Activated T-helper 9 cell treated with anti-CD3 and anti-CD28 coated beads, Interleukin-2, amount 50 U/mL, for 16 hours (primary cell): ENCODE measurements at places on chromosomes 11 and 22.

GRCh38 chr11:74749127-74749964 is 697 bp downstream of the RNF169 start:
- peak; percentile 32 for DNase-seq

- DNase-seq, result no peak
These were observed 462.5 kb downstream of the AASDHPPT start for GRCh38 chr11:106540001-106540400.

DNA sequence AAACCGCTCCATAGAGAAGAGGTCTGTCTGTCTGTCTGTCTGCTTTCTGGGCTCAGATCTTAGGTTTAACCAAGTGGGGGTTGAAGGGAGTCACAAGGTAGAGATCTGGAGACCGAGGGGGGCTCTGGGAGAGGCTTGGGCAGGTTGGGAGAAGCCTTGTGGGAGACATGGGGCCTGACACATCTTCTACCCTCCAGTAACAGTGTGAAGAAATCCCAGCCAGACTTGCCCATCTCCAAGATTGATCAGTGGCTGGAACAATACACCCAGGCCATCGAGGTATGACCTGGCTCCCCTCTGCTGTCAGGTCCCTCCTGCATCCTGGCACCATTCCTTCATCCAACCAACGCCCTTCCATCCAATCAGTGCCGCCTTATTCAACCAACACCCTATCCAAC is 7.4 kb downstream of the PRR33 start:
- no peak for DNase-seq

- DNase-seq, result no peak
These were observed 915 bp upstream of the SREBF2 start for GRCh38 chr22:41831828-41832552.

DNA sequence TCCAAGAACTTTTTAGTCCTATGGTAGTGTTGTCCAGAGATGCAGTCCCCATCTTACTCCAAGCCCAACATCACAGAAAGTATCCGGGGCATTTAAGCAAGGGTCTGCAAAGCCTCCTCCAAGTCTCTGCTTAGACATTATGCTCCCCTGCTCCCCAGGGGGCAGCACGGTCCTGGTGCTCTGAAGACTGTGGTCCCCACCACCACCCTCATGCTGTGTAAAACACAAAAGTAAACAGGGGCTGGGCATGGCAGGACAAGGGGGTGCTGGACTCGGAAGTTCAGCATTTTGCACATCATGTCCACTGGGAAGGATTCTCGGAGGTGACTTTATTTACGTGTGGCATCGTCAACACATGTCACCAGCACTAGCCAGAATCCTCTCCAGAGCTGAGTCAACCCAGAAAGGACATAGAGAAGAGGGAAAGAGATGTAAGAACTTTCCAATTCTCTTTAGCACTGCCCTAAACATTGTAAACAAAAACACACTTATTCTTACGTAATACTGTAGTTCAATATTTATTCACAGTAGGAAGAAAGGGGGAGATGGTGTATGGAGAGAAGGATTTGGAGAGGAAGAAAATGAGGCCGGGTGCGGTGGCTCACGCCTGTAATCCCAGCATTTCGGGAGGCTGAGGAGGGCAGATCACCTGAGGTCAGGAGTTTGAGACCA is 37.7 kb downstream of the TCIRG1 start:
- no peak for DNase-seq

GRCh38 chr11:120827820-120828219 is 196.1 kb upstream of the TBCEL start:
- DNase-seq, result no peak

GRCh38 chr22:27212102-27212501 is 554.7 kb downstream of the MIAT start:
- no peak for DNase-seq

DNA sequence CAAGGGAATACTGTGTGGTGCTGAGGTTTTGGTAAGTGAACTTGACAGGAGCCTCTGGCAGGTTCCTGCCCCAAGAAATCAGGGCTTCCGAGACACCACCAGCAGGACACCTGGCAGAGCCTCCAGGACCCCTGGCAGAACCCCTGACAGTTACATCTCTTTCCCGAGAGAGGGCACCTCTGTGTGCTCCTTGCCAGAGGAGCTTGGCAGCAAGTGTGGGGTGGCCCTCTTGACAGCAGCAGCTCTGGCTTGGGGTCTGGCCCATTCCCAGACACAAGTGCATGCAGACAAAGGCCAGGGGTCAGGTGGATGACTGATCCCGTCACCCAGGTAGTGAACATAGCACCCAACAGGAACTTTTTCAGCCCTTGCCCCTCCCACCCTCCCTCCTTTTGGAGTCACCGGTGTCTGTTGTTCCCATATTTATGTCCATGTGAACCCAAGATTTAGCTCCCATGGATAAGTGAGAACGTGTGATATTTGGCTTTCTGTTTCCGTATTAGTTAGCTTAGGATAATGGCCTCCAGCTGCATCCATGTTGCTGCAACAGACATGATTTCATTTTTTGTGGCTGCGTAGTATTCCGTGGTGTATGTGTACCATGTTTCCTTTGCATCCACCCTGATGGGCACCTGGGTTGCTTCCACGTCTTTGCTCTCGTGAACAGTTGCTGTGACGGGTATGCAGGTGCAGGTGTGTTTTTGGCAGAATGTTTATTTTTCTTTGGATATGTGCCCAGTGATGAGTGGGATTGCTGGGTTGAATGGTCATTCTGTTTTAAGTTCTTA is 21.2 kb upstream of the OSBPL5 start:
- no peak for DNase-seq

GRCh38 chr11:21072558-21072957 is 403.2 kb downstream of the NELL1 start:
- no peak for DNase-seq

DNA sequence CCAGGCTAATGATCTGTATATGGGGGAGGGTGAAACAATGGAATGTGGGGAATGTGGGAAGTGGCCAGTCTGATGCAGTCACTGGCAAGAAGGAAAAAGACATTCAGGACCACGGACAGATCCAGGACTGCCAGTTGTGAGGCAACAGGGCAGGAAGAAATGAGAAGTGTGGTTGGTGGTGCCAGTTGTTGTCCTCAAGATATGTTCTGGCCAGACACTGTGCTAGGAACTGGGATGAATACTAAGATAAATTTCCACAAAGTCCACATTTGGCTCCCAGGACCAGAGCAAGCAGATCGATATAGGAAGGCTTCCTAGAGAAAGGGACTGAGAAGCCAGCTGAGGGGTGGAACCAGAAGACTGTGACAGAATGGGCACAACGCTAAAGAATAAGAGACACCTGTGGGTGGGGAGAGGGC is 6.8 kb upstream of the TPBGL start:
- DNase-seq, result no peak

DNA sequence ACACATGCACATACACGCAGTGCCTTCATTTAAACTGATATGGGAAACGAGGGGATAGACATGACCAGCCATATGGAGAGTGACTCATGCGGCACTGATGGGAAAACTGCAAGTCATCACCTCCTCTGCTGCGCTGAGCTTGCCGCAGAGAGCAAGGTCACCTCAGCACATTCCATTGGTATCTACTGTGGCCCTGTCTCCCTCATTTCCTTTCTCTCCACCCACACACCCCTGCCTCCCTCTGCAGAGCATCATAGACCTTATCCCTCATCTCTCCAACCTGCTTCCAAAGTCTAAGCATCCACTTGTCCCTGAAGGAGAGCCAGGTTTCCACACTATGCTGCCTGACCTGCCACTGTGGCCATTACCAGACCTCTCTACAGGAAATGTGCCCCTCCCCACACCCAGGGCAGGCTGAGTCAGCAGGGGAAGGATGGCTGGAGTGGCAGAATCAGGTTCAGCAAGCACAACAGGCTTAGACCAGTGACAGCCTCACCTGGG is 116.9 kb upstream of the SNX19 start:
- no peak for DNase-seq

DNA sequence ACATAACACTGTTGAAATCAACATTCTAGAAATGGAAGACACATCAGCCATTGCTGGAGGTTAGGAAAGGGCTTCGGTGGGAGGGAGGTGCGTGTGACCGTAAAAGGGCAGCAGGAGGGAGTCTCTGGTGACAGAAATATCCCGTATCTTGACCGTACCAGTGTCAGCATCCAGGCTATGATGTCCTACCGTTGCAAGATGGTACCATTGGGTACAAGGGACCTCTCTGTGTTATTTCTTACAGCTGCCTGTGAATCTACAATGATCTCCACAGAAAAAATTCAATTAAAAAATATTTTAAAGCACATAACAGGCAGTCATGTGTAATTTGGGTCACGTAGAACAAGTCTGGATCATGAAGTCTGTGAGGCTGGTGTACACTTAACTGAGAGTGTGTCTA is 27.4 kb upstream of the SEPTIN5 start:
- DNase-seq, result no peak

DNA sequence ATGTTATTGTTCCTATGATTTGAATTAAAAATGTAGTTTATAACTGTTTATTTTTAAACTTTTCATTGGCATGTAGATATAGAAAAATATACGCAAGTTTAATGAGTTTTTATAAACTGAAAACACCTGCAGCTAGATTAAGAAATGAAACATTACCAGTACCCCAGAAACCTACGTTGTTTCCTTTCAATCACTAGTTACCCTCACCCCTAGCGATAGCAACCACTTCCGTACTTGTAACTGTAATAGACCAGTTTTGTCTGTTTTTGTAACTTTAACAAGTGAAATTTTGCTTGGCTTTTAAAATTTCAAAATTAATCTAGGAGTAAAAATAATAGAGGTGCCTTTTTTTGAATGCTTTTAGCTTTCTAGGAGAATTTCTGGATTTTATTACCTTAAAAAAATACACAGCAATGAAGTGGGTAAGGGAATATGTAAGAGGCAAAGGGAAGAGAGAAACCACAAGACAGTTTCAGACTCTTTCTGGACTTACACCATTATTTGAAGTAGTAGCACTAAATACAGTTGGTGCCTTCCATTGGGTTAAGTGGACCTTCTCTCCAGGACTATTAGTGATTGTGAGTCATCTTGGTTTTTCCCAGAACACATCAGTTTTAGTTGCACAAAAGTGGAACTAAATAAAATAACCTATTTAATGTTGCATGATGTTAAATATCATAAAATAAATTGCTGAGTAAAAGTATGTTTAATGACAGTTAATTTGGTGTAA is 18.7 kb upstream of the NAT10 start:
- DNase-seq, result no peak
